ENCODE measurements at places on chromosomes 1 and 21. TPM values are rescaled to one million over a fixed set of nuclear protein-coding genes. Genes with fewer than 3 reads are reported as not detected.

DNA sequence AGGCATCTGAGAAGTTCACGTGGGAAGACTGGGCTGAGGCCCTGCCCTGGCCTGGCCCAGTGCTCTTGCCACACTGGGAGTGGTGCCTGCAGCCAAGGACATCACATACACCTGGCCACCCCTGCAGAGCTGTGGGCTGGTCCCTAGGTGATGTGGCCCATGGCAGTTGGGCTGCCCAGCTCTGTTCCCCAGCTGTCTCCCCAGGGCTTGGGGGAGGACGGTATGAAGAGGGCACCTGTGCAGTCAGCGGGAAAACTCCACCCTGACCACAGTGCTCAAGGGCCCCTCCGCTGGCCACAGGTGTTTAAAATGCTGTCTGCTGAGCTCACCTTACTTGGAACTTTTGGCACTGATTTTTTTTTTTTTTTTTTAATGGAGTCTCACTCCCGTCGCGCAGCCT lies 120.4 kb upstream of the SLC25A33 start:
- no peak for ATAC-seq

DNA sequence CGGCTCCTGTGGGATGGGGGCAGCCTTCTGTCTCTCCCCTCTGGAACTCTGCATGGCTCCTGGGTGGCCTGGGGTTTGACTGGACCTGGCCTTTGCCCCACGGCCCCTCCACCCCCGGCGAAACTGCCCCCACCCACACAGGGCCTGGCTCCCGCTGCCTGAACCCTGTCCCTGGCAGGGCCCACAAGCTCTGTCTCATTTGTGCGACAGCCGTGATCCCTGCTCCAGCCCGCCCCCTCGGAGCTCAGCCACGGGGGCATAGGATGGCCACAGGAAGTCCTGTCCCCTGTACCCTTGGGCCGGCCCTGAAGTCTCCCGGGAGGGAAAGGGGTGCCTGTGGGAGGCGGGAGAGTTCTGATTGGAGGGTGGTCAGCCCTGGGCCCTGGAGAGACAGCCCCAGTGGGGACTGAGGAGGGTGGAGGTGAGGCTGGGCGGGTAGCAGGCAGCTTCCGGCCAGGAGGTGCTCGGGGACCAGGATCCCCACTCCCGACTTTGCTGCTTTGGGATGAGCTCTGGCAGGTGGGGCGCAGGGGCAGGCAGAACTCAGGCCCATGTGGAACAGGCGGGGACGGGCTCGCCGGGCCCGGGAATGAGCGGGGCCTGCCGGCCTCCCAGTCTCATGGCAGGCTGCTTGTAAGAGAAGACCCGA lies 45.1 kb downstream of the SLX9 start:
- no peak for ATAC-seq

GRCh38 chr1:179164494-179164893 lies 65.0 kb downstream of the ABL2 start:
- no peak for ATAC-seq

- no peak for ATAC-seq
Observed at GRCh38 chr1:201060586-201060985, 37.1 kb upstream of the KIF21B start.

DNA sequence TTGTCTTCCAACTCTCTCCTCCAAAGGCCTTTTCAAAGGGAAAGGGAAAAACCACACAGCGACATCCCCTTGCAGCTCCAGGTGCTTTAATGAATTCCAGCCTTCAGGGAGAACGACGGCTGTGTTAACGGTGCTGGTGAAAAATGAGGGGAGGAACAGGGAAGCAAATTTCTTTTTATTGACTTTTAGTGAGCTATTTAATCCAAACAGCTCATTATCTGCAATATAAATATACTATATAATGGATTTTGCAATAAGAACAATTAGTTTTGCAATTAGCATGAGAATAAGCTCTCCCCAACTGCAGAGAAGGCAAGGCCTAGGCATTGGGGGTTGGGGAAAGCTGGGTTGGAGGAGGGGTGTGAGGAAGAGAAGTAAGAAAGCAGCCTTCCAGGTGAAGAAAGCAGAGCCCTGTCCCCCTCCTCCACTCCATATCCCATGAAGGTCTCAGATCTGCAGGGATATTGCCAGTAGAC lies 159.0 kb upstream of the ZC3H12A start:
- no peak for ATAC-seq

DNA sequence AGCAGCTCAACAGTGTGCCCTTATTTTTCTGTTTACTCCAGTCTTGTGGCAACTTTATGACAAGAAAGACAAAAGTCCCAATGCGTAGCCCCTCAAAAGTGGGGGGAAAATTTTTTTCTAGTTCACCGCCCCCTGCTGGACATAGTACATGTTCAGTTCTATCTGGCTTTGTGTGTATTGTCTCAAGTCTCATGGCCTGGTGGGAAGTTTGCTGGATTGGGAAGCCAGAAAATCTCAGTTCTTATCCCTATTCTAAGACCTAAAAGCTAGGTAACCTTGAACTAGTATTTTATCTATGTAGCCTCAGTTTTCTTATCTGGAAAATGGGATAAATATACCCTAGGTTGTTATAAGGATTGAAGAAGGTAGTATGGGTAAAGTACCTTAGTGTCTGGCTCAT lies 55.8 kb upstream of the LDLRAP1 start:
- ATAC-seq = no peak

DNA sequence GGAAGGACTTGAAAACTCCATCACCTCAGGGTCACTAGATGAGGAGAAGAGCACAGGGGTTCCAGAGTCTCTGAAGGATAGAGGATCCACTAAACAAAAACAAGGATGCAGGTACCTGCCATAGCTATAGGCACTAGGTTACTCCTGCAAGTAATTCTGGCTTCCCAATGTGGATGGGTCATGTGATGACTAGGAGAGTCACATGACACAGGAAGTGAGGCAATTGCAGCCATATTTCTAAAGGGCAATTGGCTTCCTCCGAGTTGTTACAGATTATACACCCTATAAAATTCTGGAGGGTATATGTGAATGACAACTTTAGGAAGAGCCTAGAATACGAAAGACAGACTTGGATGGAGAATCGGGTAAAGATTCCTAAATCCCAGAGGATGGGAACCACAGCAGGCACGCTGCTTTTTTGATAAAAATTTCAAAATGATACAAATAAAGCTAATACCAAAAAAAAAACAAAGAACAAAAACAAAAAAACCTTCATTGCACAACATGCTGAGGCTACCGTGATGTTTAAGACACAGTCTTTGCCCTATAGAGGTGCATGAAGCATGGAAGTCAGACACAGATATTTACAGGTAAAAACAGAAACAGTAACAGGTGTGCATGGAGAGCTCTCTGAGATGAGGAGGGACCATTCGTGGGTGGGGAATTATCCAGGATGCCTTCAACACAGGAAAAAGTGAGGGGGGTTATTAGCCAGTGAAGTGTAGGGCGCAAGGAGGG lies 10.5 kb downstream of the MTX1 start:
- peak; percentile 60 for ATAC-seq

DNA sequence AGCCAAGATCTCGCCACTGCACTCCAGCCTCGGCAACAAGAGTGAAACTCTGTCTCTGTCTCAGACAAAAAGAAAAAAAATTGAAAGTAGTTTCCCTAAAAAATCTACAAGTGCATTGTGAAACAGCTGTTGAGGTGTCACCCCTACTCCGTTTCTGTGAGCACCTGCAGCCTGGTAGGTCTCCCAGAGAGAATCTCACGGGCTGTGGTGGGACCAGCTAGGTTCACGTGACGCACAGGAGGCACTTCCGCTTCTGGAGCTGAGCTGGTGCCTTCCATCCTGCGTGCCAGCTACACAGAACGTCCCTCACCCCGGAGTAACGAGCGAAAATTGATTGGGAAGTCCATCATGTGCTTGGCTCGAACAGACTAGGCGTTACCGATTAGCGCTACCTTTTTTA lies 66.8 kb downstream of the COL24A1 start:
- no peak for ATAC-seq

GRCh38 chr1:234758851-234759250 lies 148.9 kb upstream of the IRF2BP2 start:
- no peak for ATAC-seq

GRCh38 chr1:225654688-225655508 lies 2.0 kb upstream of the ENAH start:
- no peak for ATAC-seq

DNA sequence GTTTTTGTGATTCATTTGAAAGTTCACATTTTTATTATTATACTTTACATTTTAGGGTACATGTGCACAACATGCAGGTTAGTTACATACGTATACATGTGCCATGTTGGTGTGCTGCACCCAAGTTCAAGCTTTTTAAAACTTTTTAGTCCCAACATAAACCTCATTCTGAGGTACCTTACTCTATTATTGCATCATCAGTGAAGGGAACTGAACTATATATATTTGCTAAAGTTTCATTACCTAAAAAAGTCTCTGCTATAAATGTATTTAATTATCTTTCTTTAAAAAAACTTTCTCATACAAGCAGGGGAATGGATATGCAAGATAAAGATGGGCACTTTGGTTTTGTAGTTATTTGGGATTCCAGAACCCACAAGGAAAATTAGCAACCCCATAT lies 931.4 kb upstream of the ADGRL2 start:
- ATAC-seq = no peak

- ATAC-seq = no peak
Observed at GRCh38 chr1:97507863-97508262, 413.0 kb downstream of the DPYD start.

GRCh38 chr1:37797750-37798345 lies 4.2 kb downstream of the MANEAL start:
- no peak for ATAC-seq

DNA sequence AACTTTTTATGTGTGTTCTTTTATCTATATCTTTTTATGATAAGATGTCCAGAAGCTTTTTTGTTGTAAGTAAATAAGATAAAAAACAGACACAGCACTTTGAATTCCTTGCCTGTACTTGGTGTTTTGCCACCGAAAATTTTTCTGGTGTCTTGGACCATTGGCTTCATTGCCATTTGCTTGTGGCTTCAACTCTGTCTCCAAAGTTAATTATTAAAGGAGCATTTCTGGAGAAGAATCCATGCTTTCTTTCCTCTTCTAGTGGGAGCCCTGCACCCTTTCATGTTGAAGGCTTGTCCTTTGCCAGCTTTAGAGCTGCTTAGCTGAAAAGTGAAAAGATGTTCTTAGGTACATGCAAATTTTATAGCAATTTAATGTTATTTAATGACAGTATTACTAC lies 112.2 kb downstream of the DYRK1A start:
- ATAC-seq = no peak

- no peak for ATAC-seq
Observed at GRCh38 chr1:186987065-186987464, 158.3 kb downstream of the PLA2G4A start.

DNA sequence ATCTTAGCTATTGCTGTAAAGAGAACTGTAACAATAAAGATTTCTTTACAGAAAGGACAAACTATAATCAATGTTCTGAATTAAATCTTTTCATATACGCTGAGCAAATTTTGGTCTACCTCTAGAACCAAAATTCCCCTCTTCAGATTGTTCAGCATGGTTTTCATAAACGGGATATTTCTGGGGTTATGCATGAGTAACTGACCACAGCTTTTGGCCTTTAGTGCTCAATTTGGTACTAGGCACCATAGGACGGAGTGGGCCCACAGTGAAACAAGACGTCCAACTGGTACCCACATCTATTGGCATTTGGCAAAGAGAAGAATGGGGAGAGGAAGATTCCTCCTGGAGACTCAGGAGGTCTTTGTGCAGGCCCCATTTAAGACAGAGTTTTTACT lies 184.5 kb downstream of the TGFBR3 start:
- ATAC-seq = no peak

DNA sequence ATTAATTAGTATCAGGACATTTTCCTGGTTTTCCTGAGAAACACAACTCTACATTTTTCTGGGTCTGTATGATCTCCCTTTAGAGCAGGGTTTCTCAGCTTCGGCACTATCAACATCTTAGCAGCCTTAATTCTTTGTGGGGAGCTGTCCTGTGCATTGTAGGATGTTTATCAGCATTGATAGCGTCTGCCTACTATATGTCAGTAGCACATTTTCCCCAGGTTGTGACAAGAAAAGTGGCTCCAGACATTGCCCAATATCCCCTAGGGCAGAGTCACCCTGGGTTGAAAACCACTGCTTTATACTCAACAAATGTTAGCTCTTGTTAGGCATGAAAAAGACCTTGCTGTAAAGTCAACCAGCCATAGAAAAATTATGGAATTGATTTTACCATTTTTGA lies 195.1 kb upstream of the FMN2 start:
- no peak for ATAC-seq

ZSCAN20 gene
- total RNA-seq = 9.2 TPM

IL19 gene
- total RNA-seq = not detected

CFHR2 gene
- total RNA-seq = not detected

HLX gene
- total RNA-seq = 16.5 TPM

AMY1B gene
- total RNA-seq = not detected

Data from gastroesophageal sphincter (tissue), 4 donors.